ENCODE measurements at places on chromosomes 5 and 9. TPM values are rescaled to one million over a fixed set of nuclear protein-coding genes. Genes with fewer than 3 reads are reported as not detected.
A peak's percentile ranks its signal among the peaks of the same experiment; 100 is the strongest.

Gene SLC6A7
- 0.01 TPM for polyA plus RNA-seq

- DNase-seq: no peak
These were observed 8.5 kb downstream of the RNF44 start for GRCh38 chr5:176528761-176529115.

Gene ARHGEF39
- polyA plus RNA-seq: 1.1 TPM

Gene THG1L
- 16.7 TPM for polyA plus RNA-seq

- DNase-seq: no peak
These were observed 366.4 kb upstream of the FTMT start for GRCh38 chr5:121485281-121485680.

DNA sequence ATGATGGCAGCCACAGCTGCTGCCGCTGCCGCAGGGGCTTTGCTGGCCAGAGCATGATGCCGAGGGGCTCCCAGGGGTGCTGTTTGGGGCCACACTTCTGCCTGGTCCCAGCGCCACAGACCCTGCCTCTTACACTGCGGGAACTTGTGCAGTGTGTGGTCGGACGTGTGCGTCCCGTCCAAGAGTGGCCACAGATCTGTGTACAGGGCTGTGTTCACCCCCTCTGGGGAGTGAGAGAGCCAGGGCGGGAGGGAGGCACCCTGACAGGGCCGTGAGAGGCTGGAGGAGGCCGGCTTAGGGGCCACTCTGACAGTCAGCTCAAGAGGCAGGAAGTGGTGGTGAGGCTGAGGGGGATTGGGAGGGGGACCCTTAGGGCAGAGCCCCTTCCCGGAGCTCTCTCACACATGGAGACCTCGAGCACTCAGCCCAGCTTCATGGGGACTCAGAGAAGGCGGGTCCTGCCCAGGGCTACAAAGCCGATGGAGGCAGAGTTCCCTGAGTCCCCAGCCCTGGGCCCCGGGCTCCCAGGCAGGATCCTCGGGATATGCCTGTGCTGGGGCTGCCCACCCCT is 13.1 kb upstream of the CARD19 start:
- no peak for DNase-seq

DNA sequence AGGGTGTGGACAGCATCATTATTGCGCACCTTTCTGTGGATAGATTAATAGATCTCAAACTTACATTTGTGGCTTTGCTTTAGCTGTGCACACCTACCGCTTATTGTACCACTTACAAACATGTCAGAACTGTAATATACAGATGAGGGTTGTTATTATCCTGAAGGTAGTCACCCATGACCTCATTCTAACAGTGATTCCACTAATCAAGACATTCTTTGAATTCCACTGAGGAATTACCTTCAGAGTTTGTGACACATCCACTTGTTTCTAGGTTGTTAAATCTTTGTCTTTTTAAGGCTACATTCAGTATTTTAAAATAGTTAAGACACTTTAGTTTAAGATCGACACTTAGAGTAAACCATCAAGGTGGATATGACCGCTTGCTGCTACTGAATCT is 7.8 kb downstream of the KCNV2 start:
- DNase-seq: no peak

Gene LVRN
- polyA plus RNA-seq: 0.27 TPM

GRCh38 chr9:104107799-104108198 is 13.7 kb downstream of the SMC2 start:
- DNase-seq: no peak

GRCh38 chr9:73446306-73446705 is 294.6 kb downstream of the ANXA1 start:
- no peak for DNase-seq

GRCh38 chr5:58317808-58318207 is 142.1 kb downstream of the PLK2 start:
- no peak for DNase-seq

DNA sequence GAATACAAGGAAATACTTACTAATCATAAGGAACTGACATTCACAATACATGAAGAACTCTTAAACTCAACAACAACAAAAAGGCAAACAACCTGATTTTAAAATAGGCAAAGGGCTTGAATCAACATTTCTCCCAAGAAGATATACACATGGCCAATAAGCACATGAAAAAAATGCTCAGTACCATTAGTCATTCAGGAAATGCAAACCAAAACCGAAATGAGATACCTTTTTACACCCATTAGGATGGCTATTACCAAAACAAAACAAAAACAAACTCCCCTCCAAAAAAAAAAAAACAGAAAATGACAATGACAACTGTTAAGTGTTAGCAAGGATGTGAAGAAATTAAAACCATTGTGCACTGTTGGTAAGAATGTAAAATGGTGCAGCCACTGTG is 104.1 kb upstream of the ZNF462 start:
- no peak for DNase-seq

Gene C6
- polyA plus RNA-seq: 1.4 TPM

Gene UQCRQ
- polyA plus RNA-seq: 257 TPM

- no peak for DNase-seq
These were observed 46.3 kb downstream of the GGTA1 start for GRCh38 chr9:121453232-121453892.

Gene ABL1
- polyA plus RNA-seq: 125 TPM

- DNase-seq: no peak
These were observed 418.6 kb downstream of the TMEM38B start for GRCh38 chr9:106112935-106113334.

Gene PCDHA3
- polyA plus RNA-seq: 0.41 TPM

DNA sequence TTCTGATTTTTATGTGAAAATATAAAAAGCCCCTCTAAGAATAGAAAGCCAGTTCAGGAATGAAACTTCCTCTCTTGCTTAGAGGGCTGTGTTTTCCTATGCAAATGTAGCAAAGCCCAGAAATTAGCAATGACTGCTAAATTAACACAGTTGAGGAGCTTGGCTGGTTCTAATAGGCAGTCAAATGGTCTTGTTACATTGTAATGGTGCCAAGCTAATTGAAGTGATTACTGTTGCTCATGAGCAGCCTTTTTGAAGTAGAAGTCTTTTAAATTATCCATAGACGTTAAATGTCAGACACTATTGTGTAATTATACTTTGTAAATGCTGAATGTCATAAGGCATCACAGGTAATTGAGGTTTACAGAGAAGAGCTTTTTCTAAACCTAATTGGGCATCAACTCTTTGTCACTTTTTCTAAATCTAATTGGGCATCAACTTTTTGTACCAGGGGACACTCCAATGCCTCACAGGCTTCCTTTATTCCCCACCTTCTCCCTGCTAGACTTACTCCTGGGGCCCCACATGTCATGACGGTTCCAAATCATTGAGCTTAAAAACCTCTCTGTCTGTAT is 229.1 kb downstream of the PSAT1 start:
- DNase-seq: no peak

GRCh38 chr9:125346080-125346732 is 84.6 kb downstream of the GAPVD1 start:
- no peak for DNase-seq

Gene PCDHGC3
- 101 TPM for polyA plus RNA-seq

Gene FBP2
- 0.56 TPM for polyA plus RNA-seq

- DNase-seq: peak; percentile 76
These were observed 180.9 kb downstream of the MAPKAP1 start for GRCh38 chr9:125525921-125526631.

DNA sequence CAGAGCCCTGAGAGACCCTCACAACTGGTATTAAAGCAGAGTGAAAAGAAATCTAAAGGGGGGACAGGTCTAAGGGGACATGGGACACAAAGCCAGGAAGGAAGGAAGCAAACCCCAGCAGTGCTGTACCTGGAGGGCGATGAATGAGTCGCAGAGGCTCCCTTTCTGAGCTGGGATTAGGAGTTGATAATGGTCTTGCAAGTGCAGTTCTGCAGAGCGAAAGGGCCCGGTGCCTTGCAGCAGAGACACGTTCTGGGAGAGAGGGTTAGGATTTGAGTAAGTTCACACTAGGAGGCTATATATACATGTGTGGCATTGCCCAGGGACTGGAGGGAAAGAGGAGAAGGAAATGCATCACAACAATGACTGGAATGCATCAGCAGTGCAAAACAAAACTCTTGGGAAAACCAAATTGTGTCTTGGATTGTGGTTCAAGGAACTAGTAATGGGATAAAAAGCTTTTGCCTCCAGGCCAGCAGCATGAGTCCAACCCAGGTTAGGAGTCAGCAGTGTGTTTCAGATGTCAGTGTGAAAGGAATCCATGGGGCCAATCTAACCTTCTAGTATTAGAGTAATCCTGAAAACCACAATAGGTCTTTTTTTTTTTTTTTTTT is 38.8 kb upstream of the LIFR start:
- DNase-seq: no peak

Gene TTC39B
- 2.8 TPM for polyA plus RNA-seq

DNA sequence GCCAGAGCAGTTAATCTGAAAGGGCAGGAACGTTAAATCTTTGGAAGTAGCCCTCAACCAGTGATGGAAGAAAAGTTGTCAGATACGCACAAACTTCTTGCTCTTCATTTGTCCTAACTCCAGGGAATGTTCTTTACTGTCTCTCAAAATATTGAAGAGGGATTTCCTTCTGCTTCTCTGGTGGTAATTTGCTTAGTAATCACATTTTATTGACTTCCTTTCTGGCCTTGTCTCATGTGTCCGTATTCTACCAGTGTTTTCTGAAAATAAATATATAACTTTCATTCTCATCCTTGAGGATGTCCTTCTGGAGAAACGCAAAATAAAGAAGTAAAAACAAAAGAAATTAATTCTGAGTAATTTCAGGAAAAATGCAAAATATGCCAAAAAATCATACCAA is 282.1 kb downstream of the CYLC2 start:
- no peak for DNase-seq

DNA sequence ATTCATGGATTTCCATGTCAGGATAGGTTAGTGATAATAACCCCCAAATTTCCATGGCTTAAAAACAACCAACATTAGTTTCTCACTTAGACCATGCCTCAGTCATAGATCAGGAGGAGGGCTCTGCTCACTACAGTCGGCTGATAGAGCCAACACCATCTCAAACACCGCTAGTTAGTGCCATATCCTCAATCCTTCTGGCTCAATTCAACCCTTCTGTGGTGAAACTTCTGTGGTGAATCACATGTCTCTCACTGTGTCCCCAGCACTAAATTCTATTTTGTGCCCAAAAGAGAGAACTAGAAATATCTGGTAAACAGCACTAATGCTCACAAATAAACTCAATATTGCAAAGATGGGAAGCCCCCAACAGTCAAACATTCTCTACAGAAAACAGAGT is 21.1 kb downstream of the ECPAS start:
- DNase-seq: no peak

Gene LRRC19
- not detected for polyA plus RNA-seq

GRCh38 chr9:107819772-107820565 is 330.4 kb upstream of the KLF4 start:
- DNase-seq: no peak

DNA sequence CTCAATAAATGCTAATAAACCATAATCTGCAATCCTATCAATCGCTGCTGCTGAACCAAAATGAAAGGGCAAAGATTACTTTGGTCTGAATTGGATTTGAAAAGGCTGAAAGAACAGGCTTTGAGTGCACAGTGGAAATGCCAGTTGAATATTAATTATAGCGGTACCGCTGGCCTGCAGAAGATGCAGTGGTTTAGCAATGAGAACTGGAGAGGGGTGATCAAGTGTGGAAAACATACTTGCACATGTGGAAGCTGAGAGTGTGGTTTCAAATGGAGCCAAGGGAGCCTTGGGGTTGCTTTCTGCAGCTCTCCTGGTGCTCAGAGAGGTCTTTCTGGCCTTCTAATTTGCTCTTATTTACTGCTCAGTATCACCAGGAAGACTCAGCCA is 133.9 kb downstream of the PTTG1 start:
- no peak for DNase-seq
